MM.1S (cell line): ENCODE measurements at places on chromosomes 6 and 20.

GRCh38 chr6:8219352-8219943, 117.1 kb upstream of the EEF1E1 start:
- H3K4me3 ChIP-seq, result no peak overlapping the region
- H3K27ac ChIP-seq, result no peak overlapping the region
- peak; percentile 36 for DNase-seq
- no peaks in the 10 kb centered on the region for H3K36me3 ChIP-seq
- no peaks in the 10 kb centered on the region for H3K27me3 ChIP-seq

DNA sequence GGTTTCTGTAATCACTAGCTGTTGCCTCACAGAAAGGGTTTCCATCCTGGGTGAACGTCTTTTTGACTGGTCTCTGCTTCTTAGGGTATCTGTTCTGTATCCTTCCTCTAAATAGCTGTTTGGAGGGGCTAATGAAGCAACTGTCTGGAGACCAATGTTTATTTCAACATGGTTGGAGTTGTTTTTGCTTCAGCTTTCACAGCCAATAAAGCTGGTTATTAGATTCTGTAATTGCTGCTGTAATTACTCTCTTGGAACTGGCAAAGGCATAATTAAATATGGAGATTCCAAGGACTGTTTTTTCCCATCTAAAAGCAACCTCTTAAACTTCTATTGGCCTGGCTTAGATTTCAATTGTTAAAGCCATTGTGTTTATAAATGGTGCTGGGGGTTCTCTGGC, 31.9 kb downstream of the CHMP4B start:
- peaks cover 2% of the 10 kb centered on the region; the same call in 1 of the 2 replicates for H3K36me3 ChIP-seq
- H3K4me1 ChIP-seq, result peaks cover 99% of the 10 kb centered on the region
- H3K27me3 ChIP-seq, result no peaks in the 10 kb centered on the region
- peak overlapping the region; percentile 92 for H3K27ac ChIP-seq
- H3K4me3 ChIP-seq, result peak overlapping the region; percentile 14; the same call in 1 of the 2 replicates
- DNase-seq, result no peak

DNA sequence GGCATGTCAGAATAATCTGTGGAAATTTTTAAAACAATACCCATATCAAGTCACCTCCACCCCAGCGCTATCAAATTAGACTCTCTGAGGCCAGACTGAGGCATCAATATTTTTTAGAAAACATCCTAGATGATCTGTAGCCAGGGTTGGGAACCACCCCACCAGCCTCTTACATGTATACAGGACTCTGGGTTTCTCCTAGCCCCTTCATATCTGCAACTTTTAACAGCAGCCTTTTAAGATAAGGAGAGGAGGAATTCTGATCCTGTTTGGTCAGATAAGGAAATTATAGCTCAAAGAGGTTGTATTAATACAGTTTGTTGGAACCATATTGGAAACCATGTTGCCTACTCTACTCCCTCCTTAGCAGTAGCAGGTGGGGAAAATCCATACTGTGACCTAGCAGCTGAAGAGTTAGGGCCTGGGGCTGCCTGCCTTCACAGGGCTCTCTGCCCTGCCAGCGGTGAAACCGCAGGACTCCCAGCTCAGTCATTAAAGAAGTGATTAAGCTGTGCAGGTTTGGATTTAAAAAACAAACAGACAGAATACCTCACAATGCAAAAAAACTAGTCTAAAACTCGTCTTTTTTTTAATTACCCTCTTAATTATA, 30.0 kb downstream of the BRPF3 start:
- H3K4me3 ChIP-seq, result no peak overlapping the region
- no peaks in the 10 kb centered on the region for H3K4me1 ChIP-seq
- H3K27me3 ChIP-seq, result no peaks in the 10 kb centered on the region

DNA sequence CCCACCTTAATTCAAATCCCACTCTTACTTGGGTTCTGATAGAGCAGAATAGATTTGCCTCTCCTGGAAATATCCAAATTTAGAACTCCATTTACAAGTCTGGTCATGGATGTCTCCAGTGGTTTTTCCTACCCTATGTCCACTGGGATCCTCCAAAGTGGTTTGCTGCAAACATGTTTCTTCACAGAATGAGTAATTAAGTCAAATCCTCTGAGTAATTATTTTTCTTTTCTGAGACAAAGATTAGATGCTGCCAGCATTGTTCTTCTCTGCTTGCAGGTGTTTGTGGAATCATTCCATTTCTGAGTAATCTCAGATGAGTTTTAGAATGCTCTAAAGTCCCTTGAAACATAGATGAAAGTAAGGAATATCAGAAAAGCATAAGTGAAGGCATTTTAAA, 21.9 kb downstream of the DTD1 start:
- DNase-seq, result no peak
- no peak overlapping the region for H3K27ac ChIP-seq

- no peak overlapping the region for H3K27ac ChIP-seq
- no peaks in the 10 kb centered on the region for H3K36me3 ChIP-seq
- H3K4me1 ChIP-seq, result no peaks in the 10 kb centered on the region
- no peaks in the 10 kb centered on the region for H3K27me3 ChIP-seq
Observed at GRCh38 chr20:25706793-25707192, 10.1 kb upstream of the ZNF337 start.

GRCh38 chr6:33081098-33081824, 5.5 kb downstream of the HLA-DPB1 start:
- H3K27ac ChIP-seq, result no peak overlapping the region
- no peaks in the 10 kb centered on the region for H3K36me3 ChIP-seq
- H3K4me1 ChIP-seq, result 0 out of 2 replicates have a peak, but pooled peaks cover 3% of the 10 kb centered on the region
- H3K27me3 ChIP-seq, result no peaks in the 10 kb centered on the region

- H3K36me3 ChIP-seq, result no peaks in the 10 kb centered on the region
- no peak overlapping the region for H3K27ac ChIP-seq
- H3K4me3 ChIP-seq, result no peak overlapping the region
Observed at GRCh38 chr20:62428002-62428372, 648 bp upstream of the RBBP8NL start.

DNA sequence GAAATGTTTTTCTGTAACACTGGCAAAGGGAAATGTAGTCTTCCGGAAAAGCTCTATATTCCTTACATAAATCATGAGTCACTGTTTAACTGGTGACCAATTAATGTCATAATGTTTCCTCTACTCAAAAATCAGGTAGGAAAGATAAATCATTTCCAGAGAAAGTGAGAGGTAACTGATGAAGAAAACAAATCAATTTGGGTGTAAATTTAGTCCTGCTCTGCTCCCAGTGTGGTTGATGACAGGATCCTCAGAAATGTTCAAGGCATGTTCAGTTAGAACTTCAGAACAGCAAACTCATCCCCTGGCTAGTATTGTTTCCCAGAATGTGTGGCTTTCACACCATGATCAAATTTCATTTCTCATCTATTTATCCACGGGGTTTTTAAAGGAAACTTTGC, 38.8 kb upstream of the SPACA1 start:
- no peak for DNase-seq
- no peak overlapping the region for H3K27ac ChIP-seq
- H3K4me3 ChIP-seq, result no peak overlapping the region

DNA sequence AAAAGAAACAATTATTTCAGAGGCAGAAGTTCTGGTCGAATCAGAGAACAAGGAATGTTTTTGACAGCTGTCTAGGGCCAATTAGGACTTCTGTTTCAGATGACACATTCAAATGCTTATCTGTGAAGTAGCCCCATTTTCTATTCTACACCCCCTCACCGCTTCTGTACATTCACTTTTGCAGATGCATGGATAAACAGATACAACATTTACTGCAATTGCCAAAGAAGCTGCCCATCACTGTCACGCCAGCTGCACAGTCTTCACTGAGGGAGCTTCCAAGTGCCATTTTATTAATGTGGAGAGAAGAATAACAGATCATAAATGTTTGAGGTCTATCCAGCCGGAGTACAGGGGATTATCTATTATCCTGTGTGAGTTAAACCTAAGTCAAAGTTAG, 426.8 kb upstream of the ARID1B start:
- no peak overlapping the region for H3K4me3 ChIP-seq
- H3K4me1 ChIP-seq, result no peaks in the 10 kb centered on the region
- DNase-seq, result no peak
- no peaks in the 10 kb centered on the region for H3K36me3 ChIP-seq
- no peak overlapping the region for H3K27ac ChIP-seq

GRCh38 chr6:137942736-137943135, 75.7 kb downstream of the TNFAIP3 start:
- H3K27ac ChIP-seq, result no peak overlapping the region
- peaks cover 84% of the 10 kb centered on the region for H3K4me1 ChIP-seq
- no peaks in the 10 kb centered on the region for H3K27me3 ChIP-seq
- H3K4me3 ChIP-seq, result no peak overlapping the region

DNA sequence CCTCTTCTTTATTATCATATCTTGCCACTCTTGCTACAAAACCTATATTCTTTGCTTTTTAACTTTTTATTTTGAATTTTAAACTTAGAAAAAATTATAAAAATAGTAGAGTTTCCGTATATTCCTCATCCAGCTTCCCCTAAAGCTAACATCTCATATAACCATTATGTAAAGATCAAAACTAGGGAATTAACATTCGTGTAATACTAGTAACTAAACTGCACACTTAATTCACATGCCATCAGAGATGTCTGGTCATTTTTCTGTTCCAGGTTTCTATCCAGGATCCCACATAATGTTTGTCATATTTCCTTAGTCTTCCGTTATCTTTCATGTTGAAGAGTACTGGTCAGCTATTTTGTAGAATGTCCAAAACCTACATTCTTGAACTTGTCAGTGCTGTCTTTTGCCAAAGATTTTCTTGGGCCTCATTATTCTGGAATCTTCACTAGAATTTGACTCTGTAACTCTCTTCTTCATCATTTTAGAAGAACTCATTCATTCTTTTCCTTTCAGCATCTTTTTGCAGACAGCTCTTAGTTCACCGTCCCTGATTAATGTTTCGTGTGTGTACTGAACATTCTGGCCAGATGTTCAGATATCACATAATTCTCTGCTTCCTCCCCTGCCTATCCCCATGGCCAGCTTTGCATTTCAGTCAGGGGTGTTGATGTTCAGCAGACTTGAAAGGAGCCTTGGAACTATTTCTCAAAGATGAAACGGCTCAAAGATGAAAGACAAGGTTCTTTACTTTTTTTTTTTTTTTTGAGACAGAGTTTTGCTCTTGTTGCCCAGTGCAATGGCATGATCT, 9.4 kb downstream of the CTNNBL1 start:
- no peak overlapping the region for H3K27ac ChIP-seq
- H3K4me1 ChIP-seq, result 0 out of 2 replicates have a peak, but pooled peaks cover 6% of the 10 kb centered on the region
- H3K4me3 ChIP-seq, result no peak overlapping the region
- no peaks in the 10 kb centered on the region for H3K27me3 ChIP-seq
- H3K36me3 ChIP-seq, result no peaks in the 10 kb centered on the region

DNA sequence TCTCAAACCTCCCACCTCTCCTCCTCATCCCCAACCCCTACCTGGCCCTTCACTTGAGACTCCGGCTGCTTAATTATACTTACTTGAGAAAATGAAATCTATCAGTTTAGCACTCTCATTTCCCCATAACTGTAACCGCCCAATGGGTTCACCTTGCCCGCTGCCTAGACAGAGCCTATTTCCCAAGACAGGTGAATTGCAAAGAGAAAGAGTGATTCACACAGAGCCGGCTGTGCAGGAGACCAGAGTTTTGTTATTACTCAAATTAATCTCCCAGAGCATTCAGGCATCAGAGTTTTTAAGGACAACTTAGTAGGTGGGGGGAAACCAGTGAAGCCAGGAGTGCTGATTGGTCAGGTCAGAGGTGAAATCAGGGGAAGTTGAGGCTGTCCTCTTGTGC, 301.4 kb upstream of the CDYL start:
- H3K4me3 ChIP-seq, result no peak overlapping the region
- H3K27me3 ChIP-seq, result no peaks in the 10 kb centered on the region
- DNase-seq, result no peak
- H3K4me1 ChIP-seq, result no peaks in the 10 kb centered on the region

DNA sequence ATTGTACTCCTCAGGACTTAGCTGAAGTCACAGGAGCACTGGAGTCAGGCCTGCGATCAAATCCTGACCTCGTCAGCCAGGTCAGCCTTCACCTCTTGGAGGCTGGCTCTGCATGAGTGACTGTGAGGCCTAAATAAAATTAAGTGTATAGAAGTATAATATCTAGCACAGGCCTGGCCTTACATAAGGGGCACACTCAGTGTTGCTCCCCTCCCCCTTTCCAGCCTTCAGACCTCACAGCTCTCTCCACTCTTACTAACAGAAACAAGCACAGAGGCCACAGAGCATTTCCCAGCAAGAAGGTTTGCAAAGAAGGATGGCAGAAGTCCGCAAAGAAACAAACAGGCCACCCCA, 84.8 kb downstream of the TRERF1 start:
- no peaks in the 10 kb centered on the region for H3K36me3 ChIP-seq
- H3K4me3 ChIP-seq, result peak overlapping the region; percentile 33
- no peaks in the 10 kb centered on the region for H3K27me3 ChIP-seq
- peak overlapping the region; percentile 96 for H3K27ac ChIP-seq
- DNase-seq, result no peak

- no peak overlapping the region for H3K27ac ChIP-seq
- no peak overlapping the region for H3K4me3 ChIP-seq
- H3K36me3 ChIP-seq, result no peaks in the 10 kb centered on the region
- no peaks in the 10 kb centered on the region for H3K4me1 ChIP-seq
- no peaks in the 10 kb centered on the region for H3K27me3 ChIP-seq
- DNase-seq, result no peak
Observed at GRCh38 chr6:152423216-152424103, 213.7 kb downstream of the SYNE1 start.

DNA sequence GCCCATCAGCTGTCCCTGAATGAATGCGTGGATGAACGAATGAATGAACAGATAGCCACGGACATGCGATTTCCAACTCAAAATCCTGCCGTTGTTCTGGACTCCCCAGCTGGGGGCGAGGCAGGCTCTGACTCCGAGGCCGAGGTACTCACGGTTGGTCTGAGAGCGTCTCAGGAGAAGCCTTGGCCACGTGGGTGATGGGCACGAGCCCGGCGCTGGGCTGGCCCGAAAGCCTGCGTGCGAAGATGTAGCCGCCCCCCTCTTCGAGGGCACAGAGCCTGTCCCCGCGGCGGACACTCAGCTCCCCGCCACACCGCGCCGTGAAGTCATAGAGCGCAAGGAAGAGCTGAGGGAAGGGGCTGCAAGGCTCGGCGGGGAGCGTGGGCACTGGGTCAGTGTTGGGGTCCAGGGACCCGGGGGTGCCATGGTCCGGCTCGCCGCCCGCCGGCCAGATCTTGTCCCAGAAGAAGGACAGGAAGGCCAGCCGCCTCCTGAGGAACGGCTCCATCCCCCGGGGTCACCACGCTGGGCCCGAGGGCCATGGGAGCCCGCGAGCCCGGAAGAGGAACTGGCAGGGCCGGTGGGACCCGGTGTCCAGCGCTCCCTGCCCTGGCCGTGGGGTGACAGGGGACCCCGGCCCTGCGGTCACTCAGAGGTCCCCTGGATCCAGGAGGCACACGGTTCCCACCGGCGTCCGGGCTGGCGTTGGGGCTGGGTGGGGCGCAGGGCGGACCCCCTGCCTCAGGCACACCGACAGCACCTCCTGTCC, 409 bp downstream of the SRMS start:
- no peaks in the 10 kb centered on the region for H3K36me3 ChIP-seq
- no peak for DNase-seq
- H3K4me3 ChIP-seq, result no peak overlapping the region
- no peak overlapping the region for H3K27ac ChIP-seq
- peaks cover 96% of the 10 kb centered on the region for H3K27me3 ChIP-seq

DNA sequence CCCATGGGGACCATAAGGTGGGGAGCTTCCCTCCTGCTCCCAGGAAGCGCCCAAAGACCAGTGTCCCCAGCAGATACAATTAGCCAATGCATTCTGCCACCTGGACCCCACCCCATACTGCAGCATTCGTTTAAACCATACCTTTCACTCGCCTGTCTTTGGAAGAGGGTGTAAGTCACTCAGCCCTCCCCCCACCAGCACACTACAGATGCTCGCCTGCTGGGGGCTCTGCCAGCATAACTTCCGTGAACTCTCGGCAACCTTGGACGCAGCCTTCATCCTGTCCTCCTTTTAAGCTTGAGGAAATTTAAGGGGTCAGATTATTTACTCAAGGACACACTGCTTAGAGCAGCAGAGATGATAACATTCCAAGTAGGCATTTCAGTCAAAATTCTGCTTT, 94.4 kb upstream of the NAA20 start:
- DNase-seq, result no peak
- H3K27ac ChIP-seq, result no peak overlapping the region
- no peak overlapping the region for H3K4me3 ChIP-seq
